ENCODE measurements at places on chromosomes 12 and 14. TPM values are rescaled to one million over a fixed set of nuclear protein-coding genes. Genes with fewer than 3 reads are reported as not detected.

- no peak for DNase-seq
These were observed 12.9 kb downstream of the RIOX1 start for GRCh38 chr14:73503648-73504047.

DNA sequence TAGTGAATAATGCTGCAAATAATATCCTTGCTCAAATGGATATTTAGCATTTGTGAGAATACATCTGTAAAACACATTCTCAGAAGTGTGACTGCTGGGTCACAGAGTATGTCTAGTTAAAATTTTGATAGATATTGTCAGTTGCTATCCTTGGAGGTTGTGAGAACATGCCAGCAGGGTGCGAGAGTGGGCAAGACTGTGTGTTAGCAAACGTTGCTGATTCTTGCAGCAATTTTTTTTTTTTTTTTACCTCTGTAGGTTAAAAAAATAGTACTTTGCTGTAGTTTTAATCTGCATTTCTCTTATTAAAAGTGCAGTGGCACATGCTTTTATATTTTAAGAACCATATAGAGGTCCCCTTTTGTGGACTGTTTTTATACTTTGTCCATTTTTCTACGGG lies 4.5 kb upstream of the NYNRIN start:
- no peak for DNase-seq

GRCh38 chr12:24780697-24781368 lies 168.1 kb downstream of the BCAT1 start:
- DNase-seq = no peak

DNA sequence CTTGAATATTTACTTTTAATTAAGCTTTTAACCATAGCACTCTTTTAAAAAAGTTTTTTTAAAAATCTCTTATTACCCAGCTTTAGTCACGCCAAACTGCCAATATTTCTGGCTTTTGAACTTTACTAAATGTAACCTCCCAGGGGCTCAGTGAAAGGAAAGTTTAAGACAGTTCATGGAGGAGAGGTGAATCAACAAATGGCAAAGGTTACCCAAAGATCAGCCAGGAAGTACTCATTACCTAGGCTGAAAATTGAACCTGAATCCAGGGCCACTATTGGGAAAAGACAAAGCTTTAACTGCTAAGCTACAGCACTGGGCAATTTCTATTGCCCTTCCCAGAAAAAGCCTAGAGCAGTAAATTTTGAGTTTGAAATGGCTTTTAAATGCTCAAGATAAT lies 282.2 kb downstream of the GPHN start:
- DNase-seq = no peak

DNA sequence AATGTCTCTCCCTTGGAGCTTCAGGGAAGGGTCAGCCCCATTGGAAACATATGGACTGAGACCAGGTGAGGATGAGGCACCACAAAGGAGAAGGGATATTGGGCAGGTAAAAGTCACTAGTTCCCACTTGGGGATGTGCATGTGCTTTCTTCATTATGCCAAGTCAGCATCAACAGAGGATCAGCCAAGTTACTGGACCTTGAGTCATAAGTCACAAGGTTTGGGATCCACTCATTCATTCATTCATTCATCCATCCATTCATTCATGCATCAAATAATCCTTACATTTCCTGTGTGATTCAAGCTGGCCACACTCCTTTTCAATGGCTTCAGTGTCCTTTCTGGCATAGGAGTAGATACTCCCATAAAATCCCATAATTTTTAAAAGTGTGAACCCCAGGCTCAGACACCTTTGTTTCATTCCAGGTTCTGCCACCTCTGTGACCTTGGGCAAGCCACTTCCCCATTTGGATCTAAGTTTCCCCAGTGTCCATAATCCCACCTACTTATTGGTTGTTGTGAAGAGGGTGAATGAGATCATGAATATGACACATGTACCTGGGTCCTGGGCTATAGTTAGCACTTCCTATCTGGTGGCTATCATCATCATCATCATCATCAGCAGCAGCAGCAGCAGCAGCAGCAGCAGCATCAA lies 162.1 kb upstream of the LHX5 start:
- no peak for DNase-seq

GRCh38 chr12:34368079-34368478 lies 345.8 kb downstream of the ALG10 start:
- DNase-seq = no peak

GRCh38 chr14:99681832-99682148 lies 2.3 kb upstream of the CYP46A1 start:
- no peak for DNase-seq

- peak; percentile 18 for DNase-seq
These were observed 275.9 kb downstream of the FBXL14 start for GRCh38 chr12:1318327-1319031.

- DNase-seq = no peak
These were observed at the start of gene C12orf75 for GRCh38 chr12:105330283-105330930. TSS of gene C12orf75 (plus strand) at chr12:105330691. CDS start at chr12:105330892, 201 bp downstream.

- DNase-seq = no peak
These were observed 120.5 kb downstream of the TBC1D30 start for GRCh38 chr12:64944966-64945365.

GRCh38 chr12:130956009-130956408 lies 2.3 kb downstream of the ADGRD1 start:
- no peak for DNase-seq

DNA sequence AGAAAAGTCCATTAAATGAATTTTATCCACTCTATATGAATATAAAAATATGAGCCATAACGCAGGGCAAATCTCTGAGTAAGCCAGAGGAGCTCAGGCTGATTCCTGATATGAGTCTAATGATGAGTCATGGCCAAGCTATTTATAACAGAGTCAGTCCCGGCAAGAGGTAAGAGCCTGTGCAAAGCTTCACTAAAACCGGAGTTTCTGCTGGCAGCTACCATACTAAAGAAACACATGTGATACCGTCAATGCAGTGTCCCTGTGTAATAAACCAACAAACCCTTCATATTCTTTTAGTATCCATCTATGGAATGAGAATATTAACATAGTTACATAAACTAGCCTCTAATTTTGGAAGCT lies 319.4 kb downstream of the KCNC2 start:
- peak; percentile 3 for DNase-seq

GRCh38 chr14:77347751-77348150 lies 26.9 kb downstream of the GSTZ1 start:
- DNase-seq = peak; percentile 44

DNA sequence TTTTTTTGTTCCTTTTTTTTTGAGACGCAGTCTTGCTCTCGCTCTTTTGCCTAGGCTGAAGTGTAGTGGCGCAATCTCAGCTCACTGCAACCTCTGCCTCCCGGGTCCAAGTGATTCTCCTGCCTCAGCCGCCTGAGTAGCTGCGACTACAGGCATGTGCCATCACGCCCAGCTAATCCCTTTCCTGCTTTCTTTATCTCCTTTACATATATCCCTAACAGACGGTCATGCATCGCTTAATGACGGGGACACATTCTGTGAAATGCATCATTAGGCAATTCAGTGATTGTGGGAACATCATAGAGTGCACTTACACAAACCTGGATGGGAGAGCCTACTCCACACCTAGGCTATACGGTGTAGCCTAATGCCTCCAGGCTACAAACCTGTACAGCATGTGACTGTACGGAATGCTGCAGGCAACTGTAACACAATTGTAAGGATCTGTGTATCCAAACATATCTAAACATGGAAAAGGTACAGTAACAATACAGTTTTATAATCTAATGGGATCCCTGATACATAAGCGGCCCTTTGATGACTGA lies 32.8 kb downstream of the NOS1 start:
- no peak for DNase-seq

DNA sequence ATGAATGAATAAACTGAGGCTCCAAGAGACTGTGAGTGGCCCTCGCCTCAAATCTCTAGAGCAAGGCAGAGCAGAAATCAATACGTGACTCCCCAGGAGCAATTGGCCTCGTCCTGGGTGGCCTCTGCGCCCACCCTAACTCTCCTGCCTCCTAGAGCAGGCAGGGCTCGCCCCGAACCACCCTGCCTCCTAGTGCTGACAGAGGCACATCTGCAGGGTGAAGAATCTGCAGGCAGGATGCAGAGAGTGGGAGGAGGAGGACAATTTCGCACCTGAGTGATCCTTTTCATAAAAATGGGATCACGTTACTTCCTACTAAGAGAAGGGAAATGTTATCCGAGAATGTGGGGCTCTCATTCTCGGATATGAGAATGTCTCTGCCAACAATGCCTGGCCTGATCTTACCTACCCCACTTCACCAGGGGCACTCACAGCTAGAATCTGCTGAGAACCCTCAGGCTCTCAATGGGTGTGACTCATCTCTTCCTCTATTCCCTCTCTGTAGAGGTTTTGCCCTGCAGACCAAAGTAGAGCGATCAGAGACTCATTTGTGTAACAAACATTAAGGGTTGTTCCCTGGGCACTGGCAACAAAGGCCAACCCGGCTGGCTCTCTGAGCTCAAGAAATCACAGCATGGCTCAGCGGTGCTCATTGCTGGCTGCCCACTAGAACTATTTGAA lies 61.7 kb upstream of the BCL2L14 start:
- no peak for DNase-seq

DNA sequence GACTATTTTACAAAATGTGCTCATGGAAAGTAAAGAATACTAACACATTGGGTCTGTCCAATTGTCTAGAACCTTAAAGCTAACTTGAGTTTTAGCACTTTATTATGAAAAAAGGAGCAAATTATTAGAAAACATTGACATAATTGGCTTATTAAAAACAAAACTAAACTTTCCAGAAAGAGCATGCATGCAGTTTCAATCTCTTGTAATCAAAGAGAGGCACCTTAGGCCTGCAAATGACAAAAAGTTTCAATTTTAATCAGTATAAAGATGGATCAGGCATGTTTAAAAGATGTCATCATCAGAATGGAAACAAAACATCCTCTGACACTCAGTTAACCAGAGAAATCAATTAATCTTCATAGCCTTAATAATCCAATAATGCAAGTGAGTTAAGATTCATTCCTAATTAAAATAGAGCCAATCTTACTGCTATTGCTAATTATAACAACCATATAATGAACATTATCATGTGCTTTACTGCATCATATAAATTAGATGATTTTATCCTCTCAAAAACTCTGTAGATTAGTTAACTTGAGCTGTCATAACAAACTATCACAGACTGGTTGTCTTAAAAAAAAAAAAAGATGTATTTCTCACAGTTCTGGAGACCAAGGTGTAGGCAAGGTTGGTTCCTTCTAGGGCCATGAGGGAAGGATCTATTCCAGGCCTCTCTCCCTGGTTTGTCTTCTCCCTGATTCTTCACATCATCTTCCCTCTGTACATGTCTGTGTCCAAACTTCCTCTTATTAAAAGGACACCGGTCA lies 131.4 kb downstream of the RPAP3 start:
- no peak for DNase-seq

- no peak for DNase-seq
These were observed 15.0 kb downstream of the AQP6 start for GRCh38 chr12:49987625-49988303.

- no peak for DNase-seq
These were observed 4.2 kb downstream of the A2M start for GRCh38 chr12:9111525-9111924.

GRCh38 chr12:31846405-31846804 lies 112.8 kb upstream of the RESF1 start:
- DNase-seq = no peak

GRCh38 chr12:69658203-69658602 lies 40.9 kb downstream of the BEST3 start:
- no peak for DNase-seq

GRCh38 chr14:31962920-31963319 lies 114.2 kb upstream of the ARHGAP5 start:
- DNase-seq = no peak

- DNase-seq = no peak
These were observed 62.8 kb downstream of the RNFT2 start for GRCh38 chr12:116800918-116801317.

GRCh38 chr14:33781236-33781635 lies 169.6 kb downstream of the EGLN3 start:
- no peak for DNase-seq

DNA sequence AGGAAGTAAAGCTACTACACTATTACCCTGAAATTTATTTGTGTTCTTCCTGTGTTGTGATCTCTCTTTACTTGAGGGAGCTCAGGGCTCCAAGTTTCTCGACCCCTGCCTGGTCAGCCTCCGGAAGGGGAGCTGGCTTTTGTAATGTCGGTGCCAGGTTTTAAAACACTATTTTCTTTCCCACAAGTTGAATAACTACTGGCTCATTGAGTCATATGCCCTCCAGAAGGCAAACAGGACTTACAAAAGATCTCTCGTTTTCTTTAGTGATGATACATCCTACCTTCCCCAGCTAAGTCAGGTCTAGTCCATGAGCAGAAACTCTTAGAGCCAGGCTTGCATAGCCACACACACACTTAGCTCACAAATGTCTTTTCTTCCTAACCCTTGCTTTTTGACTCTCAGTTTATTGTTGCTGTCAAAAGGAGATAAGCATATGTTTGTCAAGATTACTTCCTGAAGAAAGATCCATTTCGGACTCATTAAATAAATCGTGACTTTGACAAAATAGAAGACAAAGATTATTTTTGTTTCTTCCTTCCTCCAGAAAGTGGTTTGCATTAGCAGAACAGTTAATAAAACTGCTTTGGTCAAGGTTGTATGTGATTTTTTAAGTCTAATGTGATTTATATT lies 209.8 kb upstream of the FLRT2 start:
- DNase-seq = no peak

- no peak for DNase-seq
These were observed 9.9 kb downstream of the SLC5A8 start for GRCh38 chr12:101200145-101200544.

DNA sequence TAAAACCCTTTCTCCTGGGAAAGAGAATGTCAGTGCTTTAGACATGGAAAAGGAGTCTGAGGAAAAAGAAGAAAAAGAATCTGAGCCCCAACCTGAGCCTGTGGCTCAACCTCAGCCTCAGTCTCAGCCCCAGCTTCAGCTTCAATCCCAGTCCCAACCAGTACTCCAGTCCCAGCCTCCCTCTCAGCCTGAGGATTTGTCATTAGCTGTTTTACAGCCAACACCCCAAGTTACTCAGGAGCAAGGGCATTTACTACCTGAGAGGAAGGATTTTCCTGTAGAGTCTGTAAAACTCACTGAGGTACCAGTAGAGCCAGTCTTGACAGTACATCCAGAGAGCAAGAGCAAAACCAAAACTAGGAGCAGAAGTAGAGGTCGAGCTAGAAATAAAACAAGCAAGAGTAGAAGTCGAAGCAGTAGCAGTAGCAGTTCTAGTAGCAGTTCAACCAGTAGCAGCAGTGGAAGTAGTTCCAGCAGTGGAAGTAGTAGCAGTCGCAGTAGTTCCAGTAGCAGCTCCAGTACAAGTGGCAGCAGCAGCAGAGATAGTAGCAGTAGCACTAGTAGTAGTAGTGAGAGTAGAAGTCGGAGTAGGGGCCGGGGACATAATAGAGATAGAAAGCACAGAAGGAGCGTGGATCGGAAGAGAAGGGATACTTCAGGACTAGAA lies 6.1 kb downstream of the PNN start:
- DNase-seq = no peak

Gene ABCB9
- 7.5 TPM for polyA plus RNA-seq

Gene GNB3
- polyA plus RNA-seq = 5.9 TPM

Gene PTHLH
- 1.1 TPM for polyA plus RNA-seq

Gene NPAS3
- polyA plus RNA-seq = 8.9 TPM

Gene C14orf119
- polyA plus RNA-seq = 88.5 TPM

Gene HHIPL1
- polyA plus RNA-seq = 1.6 TPM

Gene CLEC4C
- polyA plus RNA-seq = 0.16 TPM

Gene SOS2
- polyA plus RNA-seq = 34.2 TPM

Data from renal cortex interstitium (tissue), 15 donors.